ENCODE measurements at places on chromosomes 13 and 19.
A peak's percentile ranks its signal among the peaks of the same experiment; 100 is the strongest.

DNA sequence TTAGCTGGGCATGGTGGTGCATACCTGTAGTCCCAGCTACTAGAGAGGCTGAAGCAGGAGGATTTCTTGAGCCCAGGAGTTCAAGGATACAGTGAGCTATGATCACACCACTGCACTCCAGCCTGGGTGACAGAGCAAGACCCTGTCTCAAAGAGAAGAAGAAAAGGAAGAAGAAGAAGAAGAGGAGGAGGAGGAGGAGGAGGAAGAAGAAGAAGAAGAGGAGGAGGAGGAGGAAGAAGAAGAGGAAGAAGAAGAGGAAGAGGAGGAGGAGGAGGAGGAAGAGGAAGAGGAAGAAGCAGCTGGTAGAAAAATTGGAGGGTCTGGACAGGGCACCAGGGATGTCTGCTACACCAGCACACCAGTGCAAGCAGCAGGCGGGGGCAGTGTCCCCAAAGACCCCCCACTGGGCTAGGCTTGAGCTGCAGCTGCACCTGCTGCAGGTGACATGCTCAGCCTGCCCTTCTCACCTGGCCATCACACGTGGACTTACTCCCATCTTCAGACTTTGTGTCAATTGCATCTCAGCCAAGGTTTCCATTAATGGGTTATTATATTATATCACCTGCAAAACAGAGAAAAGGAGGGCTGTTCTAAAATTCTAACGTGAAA is 180.9 kb upstream of the ZNF507 start:
- DNase-seq, result peak; percentile 69

- no peak for DNase-seq
Measured at GRCh38 chr13:109332506-109333499, 453.6 kb downstream of the IRS2 start.

DNA sequence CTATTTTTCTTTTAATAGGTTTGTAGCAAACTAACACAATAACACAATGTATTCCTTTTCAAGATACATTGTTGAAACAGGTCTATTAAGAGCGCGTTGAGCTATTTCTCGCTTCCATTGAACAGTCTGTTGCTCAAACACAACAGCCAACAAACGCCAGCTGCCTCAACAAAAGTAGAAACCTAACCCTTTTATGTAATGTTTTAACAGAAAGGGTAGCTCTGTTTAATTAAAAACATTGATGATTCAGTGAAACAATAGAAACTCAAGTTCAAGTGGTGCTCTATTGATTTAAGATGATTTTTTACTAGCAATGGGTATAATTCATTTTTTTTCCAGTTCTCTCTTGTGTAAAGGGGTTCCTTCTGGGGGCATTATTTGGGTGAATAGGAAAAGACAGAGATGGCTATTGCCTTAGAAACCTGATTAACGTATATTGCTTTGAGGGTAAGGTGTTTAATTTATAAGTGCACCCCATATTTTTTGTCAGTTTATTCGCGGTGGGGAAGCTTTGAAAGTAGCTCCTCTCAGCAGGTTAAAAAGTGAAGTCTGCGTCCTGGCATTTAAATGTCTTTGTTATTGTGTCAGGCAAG is 14.9 kb downstream of the ZIC2 start:
- DNase-seq, result no peak

DNA sequence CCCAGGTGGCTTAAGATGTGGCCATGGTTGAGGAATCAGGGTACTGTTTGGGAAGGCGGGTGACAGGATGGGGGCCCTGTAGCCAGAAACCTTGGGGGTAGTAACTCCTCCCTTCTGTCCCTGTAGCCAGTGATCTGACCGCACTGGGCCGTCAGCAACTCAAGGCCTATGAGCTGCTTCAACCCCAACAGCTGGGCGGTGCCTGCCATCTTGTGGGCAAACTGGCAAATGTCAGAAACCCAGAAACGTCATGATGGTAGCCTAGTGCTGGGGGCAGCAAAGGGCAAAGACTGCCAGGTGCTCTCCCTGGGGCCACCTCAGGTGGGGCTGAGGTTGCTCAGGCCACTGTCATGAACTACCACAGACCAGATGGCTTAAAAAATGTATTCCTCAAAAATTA is 3.5 kb downstream of the COPE start:
- no peak for DNase-seq

DNA sequence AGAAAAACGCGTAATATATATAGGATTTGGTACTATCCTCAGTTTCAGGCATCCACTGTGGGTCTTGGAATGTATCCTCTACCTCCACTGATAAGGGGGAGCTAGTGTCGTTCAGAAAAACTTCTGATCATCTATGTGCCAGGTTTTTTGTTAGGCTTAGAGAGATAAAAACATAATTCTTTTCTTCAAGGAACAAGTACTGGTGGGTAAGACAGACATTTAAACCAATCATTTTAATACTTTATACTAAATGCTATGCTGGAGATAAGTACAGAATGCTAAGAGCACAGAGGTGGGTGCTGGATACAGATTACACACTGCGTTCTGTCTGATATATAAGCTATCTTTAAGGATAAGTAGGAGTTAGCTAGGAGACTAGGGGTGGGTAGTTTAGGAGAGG is 166.1 kb downstream of the PDS5B start:
- DNase-seq, result no peak

GRCh38 chr19:49425922-49426592 is 869 bp downstream of the GFY start:
- DNase-seq, result no peak

- no peak for DNase-seq
Measured at GRCh38 chr19:49642492-49643035, 555 bp downstream of the SCAF1 start.

DNA sequence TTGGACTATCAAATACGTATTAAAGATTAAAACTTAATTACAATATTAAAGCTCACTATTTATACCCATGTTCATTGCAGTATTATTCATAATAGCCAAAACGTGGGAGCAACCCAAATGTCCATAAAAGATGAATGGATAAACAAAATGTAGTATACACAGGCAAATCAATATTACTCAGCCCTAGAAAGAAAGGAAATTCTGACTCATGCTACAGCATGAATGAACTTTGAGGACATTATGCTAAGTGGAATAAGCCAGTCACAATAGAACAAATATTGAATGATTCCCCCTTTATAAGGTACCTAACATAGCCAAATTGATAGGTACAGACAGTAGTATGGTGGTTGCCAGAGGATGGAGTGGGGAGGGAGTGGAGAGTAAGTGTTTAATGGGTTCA is 457.3 kb downstream of the FGF14 start:
- no peak for DNase-seq

GRCh38 chr19:56270676-56271075 is 1.9 kb upstream of the EDDM13 start:
- no peak for DNase-seq

DNA sequence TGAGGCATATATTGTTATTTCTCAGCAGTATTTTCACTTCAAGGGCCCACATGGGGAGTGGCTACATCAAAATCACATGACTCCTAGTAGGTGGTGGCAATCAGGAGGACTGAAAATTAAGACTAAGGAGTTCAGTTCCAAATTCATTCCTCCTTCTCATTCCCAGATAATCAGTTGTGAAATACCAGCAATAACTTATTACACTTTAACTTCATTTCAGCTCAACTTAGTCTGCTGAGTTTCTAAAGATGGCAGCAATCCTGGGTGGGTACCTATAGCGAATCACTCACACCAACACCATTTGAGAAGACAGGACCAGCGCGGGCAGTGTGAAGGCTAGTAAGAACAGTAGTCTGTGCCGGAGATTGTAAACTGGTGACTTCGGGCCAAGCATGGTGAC is 63.9 kb upstream of the SLC10A2 start:
- DNase-seq, result no peak

Data from mesenteric fat pad (tissue), 1 donor.